ENCODE measurements at places on chromosomes 6 and 20. TPM values are rescaled to one million over a fixed set of nuclear protein-coding genes. Genes with fewer than 3 reads are reported as not detected.

The OR2J3 gene
- total RNA-seq, result not detected

The SIRPB1 gene
- total RNA-seq, result 1.3 TPM

The SPDEF gene
- total RNA-seq, result not detected

The HAO1 gene
- total RNA-seq, result not detected

The FBXO5 gene
- 14.6 TPM for total RNA-seq

The MAK gene
- not detected for total RNA-seq

The BICRAL gene
- total RNA-seq, result 34.9 TPM
